ENCODE measurements at places on chromosomes 5 and 9.

- DNase-seq = no peak
These were observed 513.4 kb upstream of the MEF2C start for GRCh38 chr5:89396278-89396954.

- no peak for DNase-seq
These were observed 364.4 kb downstream of the GADD45G start for GRCh38 chr9:89969156-89969675.

DNA sequence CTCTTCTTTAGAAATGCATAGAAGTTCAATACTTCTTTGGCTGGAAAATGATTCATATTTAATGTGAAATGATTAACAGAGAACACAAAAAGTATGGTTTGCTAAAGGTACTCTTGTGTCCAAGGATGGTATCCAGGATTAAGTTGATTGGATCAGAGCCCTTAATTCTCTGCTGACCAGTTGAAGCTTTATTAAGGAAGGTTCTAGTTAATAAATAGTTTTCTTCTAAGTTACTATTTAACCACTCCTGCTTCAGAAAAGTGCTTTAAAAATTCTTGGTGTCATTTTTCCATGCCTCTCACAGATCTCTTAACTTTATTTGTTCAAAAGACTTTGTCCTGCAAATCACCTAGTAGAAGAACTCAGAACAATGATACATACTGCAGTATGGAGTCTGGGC, 134.3 kb downstream of the MEF2C start:
- no peak for DNase-seq

GRCh38 chr9:22064957-22065356, 55.9 kb upstream of the CDKN2B start:
- DNase-seq = no peak

DNA sequence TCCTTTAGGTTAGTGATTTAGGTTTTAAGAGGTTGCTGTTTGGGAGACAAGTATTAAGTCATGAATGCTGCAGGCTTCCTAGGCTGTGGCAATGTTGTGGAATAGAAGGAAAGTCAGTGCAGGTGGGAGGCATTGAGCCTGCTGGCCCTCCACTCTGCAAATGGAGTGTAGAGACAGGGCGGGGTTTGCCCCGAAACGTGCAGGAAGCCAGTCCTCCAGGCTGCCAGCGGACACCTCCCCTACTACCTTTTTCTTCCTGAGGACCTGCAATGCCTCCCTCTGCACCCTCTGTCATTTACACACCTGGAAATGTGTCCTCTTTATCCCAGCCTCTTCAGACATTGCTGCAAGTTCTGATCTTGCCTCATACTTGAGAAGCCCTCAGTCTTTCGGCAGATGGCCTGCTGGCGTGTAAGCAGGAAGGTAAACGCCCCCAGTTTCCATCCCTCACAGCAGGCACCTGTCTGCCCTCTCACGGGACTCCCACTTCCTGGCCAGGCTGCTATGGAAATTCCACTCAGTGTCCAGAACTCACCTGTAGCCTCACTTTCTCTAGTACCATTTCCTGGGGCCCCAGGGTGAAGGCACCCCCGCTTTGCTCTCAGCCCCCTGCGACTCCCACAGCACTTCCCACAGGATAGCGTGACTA, 81.6 kb upstream of the BOD1 start:
- DNase-seq = no peak

- DNase-seq = no peak
These were observed 79.7 kb downstream of the ZNF354C start for GRCh38 chr5:179139936-179140235.

Measured in AG08396 (cell line).